Jurkat, Clone E6-1 (cell line): ENCODE measurements at places on chromosomes 12 and 14.
A peak's percentile ranks its signal among the peaks of the same experiment; 100 is the strongest.

DNA sequence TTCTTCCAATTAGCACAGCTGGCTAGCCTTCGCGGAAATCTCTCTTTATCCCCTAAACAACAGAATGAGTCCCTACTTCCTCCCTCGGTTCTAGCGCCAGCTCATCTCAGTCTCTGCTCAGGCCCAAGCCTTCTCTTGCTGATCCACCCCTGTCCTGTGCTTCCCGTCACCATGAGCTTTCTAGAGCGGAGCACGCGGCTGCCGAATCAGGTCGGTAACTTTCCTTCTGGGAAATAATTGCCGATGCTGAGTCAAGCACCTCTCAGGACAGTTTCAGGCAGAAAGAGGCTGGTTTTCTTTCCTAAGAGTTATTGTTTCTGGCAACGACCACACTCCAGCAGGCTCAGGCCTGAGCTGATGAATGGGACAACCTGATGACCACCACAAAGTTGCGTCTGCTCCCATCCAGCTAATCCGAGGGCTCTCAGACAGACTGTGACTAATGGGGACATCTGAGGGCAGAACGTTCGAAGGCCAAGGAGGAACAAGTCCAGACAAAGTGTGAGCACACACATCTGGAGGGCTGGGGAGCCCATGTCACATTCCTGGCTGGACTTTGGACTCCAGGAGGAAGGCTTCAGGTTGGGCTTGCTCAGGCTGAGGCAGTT, 13.6 kb upstream of the GPR68 start:
- DNase-seq: no peak

DNA sequence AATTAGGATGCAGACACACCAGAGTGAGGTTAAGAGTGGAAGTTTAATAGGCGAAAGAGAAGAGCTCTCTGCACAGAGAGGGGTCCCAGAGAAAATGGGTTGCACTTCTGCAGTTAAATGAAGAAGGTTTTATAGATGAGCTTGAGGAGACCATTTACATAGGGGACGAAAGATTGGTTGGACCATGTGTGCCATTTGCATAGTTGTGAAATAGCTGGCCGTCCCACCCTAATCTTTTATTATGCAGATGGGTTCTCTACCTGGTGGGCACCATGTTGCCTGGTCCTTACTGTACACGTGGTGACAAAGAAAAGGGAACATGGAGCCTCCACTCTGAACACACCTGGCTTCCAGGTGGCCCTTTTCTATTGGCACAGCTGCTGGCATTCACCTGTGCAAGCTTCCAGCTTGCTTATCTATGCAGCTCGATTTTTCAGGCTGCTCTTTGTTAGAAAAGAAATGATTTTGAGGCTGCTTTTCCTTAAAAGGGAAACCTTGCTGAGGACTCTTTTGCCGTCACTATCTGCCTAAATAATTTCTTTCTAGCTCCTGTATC, 67.1 kb upstream of the SRSF5 start:
- DNase-seq: no peak

DNA sequence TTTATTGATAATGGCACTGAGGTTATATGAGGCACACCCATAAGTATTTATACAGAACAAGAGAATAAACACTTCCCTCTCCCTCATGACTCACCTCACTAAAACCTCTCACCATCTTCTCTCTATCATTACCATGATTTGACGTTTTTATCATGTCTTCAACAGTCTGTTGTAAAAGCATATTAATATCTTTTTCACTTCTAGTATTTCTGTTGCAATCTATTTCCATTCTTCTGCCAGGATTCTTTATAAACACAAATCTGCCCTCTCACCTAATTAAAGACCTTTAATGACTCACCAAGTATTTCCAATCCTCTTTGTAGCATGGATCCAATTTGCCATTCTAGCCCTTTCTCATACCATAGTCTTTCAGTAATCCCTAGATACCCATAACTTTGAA, 527.7 kb downstream of the SLC16A7 start:
- no peak for DNase-seq

GRCh38 chr12:27083861-27084394, 1.6 kb upstream of the C12orf71 start:
- DNase-seq: no peak

DNA sequence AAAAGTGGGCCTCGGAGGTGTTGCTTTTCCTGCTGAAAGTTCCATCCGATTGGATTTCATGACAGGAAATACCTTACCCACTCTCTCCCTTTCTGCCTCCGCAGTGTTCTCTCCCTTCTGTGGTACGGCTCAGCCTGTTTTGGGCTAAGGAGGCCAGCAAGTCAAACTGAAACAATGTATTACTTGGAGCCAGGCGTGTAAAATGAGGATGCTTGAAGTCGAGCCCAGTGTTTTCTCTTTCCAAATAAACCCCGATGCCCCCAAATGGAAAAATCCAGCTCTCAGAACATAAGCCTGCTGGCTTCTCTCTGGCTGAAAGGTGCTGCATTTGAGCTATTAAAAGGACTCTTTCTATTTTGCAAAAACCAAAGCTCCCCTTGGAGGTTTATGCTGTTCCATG, 124.7 kb downstream of the ZNF664 start:
- DNase-seq: no peak

DNA sequence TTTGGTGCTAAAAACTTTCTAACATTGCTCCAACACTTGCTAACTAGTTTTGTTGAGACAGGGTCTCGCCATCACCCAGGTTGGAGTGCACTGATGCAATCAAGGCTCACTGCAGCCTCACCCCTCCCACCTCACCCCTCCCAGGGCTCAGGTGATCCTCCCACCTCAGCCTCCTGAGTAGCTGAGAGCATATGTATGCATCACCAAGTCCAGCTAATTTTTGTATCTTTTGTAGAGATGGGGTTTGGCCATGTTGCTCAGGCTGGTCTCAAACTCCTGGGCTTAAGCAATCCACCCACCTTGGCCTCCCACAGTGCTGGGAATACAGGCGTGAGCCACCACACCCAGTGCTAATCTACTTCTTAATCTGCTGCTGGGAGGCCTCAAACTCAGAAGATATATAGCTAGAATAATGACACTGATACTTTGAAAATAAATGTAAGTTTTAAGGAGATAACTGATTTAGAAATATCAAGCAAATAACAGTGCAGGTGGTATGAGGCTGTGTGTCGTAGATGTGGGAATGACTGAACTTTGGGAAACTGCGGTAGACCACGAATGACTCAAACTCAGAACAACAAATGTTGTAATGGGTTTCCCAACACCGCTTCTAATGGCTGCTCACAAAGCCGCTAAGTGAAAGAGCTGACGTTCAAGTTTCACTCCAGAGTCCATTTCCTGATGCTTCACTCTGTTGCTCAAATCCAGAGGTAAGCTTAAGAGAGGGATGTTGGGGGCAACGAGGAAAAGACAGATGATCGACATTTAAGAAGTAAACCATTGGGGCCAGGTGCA, 10.0 kb downstream of the TMCC3 start:
- DNase-seq: peak; percentile 90

DNA sequence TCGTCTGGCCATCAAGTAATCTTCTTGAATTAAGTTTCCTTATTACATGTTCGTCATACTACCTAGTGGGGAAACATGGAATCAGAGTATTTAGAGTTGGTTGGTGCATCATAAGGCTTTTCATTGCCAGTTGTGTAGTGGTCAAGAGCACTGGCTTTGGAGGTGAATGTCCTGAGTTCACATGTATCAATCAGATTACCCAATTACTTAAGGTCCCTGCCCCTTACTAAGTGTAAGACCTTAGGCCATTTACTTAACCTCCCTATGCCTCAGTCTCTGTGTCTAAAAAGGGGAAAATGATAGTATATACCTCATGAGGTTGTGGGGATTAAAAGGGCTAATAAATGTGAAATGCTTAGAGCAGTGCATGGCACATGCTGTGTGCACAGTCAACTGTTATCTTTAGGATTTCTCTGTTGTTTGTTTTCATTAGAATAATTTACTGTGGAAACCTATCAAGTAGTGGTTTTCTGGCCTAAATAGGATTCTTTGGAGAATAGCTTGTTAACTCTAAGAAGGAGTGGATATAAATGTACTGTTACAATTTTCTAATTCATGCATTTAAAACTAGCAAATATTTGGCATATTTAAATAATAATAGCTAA, 27.0 kb downstream of the MSRB3 start:
- no peak for DNase-seq

DNA sequence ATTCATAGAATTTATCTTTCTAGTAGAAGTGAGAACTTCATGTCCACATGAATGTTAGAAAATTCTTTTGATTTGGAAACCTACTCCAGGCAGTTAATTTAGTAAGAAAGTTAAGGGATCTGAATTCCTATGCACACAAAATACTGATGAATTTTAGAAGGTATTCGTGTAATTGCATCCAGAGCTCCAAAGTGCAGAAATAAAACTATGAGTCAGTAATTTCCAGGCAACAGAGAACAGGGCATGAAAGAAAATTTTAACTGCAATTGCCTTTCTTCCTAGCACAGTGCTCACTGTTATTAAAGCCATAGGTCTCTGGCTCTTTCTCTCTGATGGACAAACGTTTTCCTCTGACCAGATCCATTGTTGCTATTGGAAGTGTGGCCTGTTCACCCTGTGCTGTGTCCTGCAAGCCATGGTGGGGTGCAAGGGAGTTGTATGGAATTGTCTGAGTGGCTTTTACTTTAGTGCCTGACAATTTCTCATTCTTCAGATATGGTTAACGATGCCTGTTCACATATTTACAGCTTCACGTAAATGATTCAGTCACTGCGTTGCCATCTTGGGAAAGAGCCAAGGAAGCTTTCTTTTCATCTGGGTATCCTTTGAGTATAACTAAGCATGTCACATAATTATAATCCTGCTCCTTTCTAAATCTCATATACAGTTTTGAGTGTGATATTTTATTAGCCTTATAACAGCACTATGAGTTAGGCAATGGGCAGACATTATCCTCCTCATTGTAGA, 145.1 kb downstream of the ACSS3 start:
- no peak for DNase-seq

DNA sequence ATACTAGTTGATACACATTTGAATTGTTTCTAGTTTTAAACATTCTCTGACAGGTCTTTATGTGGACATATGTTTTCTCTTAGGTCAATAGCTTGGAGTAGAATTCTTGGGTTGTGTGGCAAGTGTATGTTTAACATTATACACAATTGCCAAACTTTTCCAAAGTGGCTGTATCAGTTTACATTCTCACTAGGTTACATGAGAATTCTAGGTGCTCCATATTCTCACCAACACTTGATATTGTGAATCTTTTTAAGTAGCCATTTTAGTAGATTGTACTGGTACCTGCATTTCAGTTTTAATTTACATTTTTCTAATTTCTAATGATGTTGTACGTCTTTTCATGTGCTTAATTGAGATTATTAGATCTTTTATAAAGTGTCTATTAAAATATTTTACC, 28.6 kb downstream of the CCDC91 start:
- no peak for DNase-seq
